Fibroblast of villous mesenchyme (primary cell): ENCODE measurements at places on chromosomes 1 and 21.

DNA sequence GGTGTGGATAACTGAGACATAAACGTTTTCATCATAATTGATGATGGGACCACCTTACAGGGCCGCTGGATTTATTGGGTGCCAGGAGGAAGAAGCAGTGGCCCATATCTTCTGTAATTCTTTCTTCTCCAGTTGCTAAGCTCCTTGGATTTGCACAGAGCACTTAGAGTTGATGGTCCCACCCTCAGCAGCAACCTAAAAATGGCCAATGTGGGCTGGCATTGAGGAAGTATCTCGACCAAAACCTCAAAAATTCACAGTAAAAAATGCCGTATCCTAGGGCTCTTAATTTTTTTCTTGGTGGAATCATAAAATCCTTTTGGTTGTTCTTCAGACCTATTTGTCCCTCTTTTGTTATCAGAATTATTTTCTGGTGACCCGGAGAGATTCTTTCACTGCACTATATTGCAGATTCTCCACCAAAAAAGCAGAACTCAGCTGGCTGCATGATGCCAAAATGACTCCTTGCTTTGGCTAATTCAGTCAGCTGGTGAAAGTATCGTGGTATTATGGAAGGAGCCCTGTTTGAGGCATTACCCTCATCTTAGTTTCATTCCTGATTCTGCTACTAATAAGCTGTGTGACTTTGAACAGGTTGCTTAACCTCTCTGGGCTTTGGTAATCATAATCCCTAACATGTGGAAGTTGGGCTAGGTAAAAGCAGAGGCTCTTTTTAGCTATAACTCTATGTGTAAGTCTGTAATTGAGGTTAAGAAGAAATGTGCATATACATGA lies 27.6 kb downstream of the KIRREL1 start:
- peak; percentile 65 for DNase-seq

DNA sequence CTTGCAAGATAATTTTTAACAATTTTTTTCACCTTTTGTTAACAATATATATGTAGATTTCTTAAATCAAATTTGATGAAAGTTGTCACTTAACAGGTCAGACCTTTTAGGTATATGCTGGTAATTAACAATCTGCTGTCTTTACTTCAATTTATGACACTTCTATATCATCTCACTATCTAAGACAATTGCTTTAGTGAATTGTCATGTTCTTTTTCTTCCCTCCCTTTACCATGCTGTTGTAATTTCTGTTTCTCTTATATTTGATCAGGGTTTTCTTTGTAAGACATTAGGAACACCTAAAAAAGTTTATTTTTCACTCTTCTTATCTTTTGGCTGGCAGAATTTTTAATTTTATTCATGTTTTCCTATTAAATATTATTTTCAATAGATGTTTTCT lies 2.0 kb downstream of the IFI16 start:
- DNase-seq: no peak

DNA sequence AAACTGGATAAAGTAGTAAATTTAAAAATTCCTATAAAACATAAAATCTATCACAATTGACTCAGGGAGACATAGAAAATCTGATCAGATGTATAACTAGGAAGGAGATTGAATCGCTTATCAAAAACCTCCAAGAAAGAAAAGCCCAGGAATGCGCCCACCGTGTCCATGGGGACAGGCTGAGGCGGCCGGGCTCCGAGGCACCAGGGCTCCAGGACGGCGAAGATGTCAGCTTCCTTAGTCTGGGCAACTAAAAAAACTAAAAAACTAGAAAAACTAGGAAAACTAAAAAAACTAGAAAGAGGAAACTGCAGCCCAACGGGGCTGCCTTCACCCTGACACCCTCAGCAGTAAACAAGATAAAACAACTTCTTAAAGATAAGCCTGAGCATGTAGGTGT lies 229.0 kb upstream of the RAB4A start:
- no peak for DNase-seq

DNA sequence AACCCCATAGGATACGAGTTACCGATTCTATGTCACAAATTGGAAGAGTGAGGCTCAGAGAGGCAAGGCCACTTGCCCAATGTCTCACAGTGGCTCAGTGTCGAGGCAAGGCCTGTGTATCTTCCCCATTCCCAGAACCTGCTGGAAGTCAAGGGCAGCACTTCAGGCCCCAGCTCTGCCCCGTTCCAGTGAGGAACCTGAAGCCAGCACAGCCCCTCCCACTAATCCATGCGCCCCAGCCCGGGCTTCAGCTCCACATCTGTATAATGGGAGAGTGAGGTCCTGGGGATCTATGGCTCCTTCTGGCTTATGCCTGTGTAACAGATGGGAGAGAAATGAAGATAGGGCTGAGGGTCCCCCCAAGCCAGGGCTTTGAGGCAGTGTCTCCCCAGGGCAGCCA lies 56.3 kb downstream of the CASZ1 start:
- no peak for DNase-seq

DNA sequence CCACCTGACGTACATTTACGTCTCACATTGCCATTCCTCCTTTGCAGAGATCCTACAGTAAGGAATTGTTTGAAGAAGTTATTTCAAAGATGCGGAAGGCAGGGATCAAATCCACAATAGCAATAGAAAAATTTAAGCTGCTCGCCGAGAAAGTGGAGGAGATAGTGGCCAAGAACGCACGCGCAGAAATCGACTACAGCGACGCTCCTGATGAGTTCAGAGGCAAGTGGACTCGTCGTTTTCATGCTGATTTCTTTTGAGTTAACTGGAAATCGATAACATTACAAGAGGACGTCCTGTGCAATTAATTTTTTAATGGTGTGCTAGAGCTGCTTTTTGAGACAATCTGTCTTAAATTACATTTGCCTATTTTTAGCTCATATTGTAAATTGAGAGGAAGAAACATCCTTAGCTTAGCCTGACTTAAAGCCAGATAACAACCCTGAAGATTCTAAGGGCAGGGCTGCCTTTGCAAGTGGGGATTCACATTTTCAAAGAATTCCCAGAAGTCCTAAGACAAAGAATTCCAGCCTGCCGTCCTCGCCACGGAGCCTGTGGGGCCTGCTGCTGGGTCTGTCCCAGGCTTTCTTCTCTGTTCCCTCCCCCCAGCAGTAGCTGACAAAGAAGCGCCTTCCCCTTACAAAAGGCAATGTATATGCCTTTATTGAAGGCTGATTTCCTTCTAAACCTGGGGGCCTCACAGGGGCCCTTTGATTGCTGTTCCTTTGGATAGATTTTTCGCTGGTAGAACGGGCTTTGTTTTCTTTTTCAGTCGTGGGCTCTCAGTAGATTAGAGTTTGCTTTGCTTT lies 31.6 kb upstream of the KIF1B start:
- DNase-seq: no peak

DNA sequence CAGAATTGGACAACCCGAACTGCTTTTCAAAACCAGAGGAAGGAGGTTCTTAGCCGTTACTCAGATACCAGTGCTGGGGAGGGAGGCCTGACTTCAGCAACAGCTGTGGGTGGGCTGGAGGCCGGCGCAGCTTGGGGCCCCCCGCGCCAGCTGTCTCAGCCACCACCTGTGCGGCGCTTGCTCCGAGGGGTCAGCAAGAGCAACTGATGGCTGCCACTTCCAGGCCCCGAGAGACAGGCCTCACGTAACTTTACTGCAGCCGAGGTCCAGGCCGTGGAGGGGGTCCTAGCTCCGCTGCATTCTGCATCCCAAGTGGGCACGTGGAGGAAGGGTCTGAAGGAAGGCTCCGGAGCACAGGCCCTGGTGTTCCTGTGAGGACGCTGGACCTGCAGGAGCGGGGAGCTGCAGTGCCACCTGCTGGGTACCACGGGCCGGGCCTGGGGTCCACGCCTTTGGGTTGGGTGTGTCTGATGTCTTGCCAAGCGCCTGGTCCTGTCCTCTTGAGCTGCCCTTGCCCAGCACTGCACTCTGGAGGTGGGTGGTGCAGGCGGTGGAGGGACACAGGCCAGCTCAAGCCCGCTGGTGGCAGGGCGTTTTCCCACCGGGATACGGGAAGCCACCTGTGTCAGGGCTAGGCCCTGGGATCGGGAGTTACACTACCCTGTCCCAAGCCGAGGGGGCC lies 9.8 kb downstream of the THAP3 start:
- DNase-seq: peak; percentile 48

- DNase-seq: no peak
These were observed 17.0 kb upstream of the KCNQ4 start for GRCh38 chr1:40766560-40766959.

GRCh38 chr1:215473943-215474342 lies 93.2 kb upstream of the KCTD3 start:
- DNase-seq: peak; percentile 63

- no peak for DNase-seq
These were observed 105.1 kb downstream of the RAVER2 start for GRCh38 chr1:64849942-64850341.

- DNase-seq: peak; percentile 3
These were observed 25.0 kb downstream of the PTGFRN start for GRCh38 chr1:116934586-116935207.

DNA sequence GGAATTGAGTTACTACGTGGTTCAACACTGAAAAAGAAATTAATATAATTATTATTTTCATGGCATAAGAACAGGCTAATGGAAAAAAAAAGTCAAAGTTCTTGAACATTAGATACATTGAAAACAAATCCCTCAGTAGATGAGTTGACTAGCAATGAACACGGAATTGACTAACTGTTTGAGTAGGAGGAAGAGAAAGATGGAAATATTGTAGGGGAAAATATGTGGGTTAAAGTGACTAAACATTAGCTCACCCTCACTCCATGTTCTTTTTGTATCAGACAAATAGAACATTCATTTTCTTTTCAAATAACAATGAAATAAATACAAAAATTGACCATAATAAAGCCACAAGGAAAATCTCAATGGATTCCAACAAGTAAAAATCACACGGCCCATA lies 84.3 kb downstream of the KCNK2 start:
- no peak for DNase-seq
